ENCODE measurements at places on chromosomes 1 and 21.

DNA sequence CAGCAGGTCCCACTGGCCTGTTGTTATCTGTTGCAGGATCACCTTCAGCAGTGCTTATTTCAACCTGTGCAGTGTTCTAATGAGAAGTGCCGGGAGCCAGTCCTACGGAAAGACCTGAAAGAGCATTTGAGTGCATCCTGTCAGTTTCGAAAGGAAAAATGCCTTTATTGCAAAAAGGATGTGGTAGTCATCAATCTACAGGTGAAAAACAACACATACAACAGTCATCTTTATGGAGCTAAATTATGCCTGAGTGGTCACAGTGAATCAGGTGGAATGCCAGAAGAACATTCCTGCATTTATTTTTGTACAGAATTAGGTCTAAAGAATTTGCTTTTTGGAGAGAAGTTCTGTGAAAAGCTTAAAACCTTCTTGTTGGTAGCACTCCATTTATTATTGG, 33.2 kb downstream of the TRAF5 start:
- DNase-seq = no peak

- no peak for DNase-seq
Measured at GRCh38 chr1:109218516-109218915, 4.8 kb downstream of the SARS1 start.

DNA sequence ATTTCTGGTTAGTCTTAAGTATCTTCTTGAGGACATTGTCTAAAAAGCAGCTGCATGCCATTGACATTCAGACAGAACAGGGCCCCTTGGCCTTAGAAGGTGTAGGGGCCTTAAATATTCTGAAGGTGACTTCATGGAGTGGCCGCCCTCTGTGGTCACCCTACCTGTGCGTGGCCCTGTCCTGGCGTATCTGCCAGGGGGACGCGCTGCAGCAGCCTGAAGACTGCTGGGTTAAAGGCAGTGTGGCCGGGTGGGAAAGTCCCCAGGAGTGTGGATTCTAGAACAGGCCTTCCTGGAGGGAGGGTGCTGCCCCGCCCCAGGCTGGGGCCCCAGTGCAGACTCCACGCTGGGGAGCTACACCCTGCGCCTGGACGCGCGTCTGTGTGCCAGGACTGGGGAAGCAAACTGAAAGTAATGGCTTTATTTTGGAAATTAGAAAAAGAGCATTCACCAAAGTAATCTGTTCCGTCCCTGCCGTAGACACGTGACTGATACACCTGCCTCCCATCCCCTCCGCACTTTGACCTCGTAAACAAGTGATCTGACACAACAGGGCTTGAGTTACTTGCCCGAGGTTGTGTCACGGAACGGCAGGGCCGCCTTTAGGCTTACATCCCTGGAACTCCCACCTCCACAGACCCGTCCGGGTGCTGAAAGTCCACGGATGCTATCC, 1.8 kb downstream of the AGPAT3 start:
- DNase-seq = peak; percentile 61

DNA sequence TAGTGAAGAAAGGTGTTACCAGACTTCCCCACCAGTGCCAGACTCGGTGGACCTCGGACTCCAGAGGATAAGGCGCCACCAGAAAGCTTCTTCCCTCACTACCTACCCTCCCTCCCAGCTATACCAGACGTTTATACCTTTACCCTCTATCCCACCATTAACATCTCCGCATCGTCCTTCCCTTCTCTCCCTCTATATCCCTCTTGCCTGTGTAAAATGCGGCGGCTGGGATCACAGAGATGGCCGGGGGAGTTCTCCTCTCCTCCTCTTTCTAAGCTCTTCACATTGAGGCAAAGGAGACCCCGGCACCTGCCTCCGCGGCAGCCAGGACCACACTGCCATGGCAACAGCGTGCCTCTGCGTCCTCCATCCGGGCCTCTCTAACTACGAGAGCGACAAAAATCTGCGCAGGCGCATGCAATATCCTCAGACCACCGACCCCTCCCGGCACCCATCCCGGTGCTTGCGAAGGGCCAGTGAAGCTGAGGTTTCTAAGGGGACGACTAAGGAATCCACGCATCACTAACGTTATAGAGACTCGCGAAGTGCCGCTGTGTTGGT, at the start of gene CCDC181:
CCDC181 (minus strand) TSS at position 394 of the 561 bp plus-strand sequence. CDS start 2,547 bp downstream, outside the sequence.
- DNase-seq = peak; percentile 40

DNA sequence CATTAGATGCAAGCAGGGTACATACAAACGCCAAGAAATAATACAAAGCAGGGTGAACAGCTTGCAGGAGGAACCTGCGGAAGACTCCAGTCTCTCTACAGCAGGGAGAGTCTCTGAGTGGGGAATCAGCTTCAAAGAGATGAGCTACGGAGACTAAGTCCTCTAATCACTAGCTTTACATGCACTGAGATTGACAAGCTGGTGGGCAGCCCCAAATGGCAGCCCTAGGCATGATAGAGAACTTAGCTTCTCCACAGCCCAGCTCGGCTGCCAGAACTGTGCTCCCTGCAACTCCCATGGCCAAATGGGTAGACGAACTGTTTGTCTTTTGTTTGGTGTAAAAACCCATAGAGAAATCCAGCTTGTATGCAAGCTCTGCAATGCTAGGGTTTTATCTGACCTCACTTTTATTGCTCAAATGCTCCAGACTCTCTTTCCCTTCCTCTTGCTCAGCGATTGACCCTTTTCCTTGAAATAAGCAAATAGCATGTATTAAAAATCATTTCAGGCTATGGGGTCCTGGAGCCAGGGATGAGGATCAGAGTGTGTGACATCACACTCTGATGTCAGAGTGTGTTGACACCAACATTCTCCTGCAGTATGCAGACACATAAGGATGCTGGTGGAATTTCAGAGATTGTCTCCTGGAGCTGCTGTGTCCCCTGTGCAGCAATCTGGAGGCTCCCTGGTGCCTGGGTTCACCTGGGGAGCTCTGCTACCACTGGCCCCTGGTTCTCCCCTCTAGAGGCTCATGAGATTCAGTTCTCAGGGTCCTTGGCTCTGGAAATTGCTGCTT, 238.5 kb downstream of the TTLL7 start:
- DNase-seq = no peak

GRCh38 chr21:36122977-36123376, 11.9 kb upstream of the CBR3 start:
- DNase-seq = no peak

GRCh38 chr21:26550326-26550725, 22.8 kb downstream of the CYYR1 start:
- DNase-seq = no peak

DNA sequence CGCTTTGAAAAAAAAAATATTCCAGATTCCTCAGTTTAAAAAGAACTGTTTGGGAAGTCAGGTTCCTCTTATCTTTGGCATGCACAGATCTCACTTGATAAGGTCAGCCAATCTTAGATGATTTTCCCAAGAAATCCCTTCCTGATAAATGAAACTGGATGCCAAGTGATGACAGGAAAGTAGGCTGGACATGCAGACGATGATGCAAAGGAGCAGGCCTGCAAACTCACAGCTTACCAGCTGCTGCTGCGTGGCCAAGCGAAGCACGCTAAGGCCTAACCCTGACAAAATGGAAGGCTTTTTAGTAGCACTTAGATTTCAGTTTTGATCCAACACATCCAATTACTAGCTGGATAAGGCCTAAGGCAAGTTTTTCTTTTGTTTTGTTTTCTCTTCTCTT, 10.1 kb downstream of the TADA1 start:
- DNase-seq = no peak

DNA sequence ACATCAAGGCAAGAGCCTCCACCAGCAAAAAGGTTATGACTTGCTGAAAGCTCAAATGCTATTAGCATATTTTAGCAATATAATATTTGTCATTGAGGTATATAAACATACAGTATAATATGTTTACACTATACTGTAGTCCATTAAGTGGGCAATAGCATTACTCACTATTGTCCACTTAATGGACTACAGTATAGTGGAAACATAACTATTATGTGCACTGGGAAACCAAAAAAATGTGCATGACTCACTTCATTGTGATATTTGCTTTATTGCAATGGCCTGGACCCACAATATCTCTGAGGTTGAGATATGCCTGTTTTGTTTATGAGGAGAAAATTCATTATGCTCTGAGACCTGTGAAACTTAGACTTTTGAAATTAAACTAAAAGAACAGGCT, 300.0 kb downstream of the BARHL2 start:
- no peak for DNase-seq

DNA sequence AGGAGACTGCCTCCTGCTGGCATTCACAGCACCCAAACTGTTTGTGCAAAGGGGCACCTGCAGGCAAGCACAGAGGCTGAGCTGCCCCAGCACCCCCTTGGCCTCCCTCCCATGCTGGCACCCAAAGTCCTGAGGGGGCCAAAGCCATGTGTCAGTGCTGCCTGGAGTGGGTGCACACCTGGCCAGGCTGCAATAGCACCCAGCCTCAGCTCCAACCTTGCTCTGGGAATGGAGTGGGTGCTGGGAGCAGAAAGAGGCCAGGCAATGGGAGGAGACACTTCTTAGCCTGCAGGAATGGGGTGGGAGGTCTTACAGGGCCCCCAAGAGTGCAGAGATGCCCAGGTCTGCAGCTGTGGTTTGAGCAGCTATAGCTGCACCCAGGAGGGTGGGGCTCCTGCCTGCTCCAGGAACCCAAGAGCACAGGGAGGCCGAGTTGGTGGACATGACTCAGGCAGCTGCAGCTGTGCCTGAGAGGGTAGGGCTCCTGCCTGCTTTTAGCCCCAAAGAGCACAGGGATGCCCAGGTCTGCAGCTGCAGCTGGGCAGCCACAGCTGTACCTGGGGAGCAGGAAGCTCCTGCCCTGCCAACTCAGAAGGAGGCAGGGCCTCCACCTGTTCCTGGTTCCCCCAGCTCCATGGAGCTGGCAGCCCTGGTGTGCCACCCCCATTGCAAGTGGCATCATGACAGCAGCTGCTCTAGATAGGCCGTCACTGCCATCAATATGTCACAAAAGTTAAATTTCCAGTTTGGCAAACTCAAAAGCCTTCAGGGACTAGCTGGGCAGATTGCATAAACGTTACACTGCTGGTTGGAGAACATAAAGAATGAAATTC, 5.3 kb upstream of the CHD1L start:
- no peak for DNase-seq

DNA sequence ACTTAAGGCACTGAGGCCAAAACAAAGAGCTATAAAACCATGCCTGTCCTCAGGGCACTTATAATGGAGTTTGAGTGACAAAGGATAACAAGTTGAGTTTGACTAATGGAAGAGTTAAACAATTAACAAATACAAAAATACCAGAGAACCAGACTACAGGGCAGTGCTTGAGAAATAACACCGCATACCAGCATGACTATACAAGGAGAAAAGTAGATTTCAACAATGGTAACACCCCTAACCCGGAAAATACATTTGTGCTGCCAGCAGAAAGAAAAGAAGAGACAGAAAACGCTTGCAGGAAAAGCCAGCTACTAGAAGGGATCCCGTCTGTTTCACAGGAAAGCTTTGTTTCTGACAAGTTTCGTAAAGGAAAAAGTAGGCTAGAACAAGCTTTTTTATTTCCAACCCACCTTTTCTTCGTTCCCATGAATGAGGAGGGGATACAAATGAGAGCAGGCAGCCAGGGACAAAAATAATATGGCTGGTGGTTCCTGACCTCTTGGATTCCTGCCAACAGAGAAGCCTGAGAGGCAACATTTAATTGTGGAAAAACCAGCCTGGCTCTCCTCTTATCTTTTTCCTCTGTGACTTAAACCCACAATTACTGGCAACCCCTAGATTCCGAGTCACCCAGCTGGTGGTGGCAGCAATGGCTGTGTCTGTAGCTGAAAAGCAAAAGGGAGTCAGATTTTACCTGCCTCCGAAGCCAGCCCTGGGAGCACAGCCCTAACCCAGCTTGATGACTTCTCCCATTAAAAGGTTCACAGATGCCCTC, 56.5 kb downstream of the WLS start:
- no peak for DNase-seq

All from stimulated activated CD4-positive, alpha-beta T cell treated with anti-CD3 and anti-CD28 coated beads, Interleukin-4, amount 100 ng/mL, for 48 hours (primary cell).